Left renal pelvis (tissue), 4 donors: ENCODE measurements at places on chromosomes 16 and 17. TPM values are rescaled to one million over a fixed set of nuclear protein-coding genes. Genes with fewer than 3 reads are reported as not detected.

FOXC2 gene
- 38.7 TPM for polyA plus RNA-seq

TMC7 gene
- 2.4 TPM for polyA plus RNA-seq

ERCC4 gene
- polyA plus RNA-seq, result 16.2 TPM

SPATA2L gene
- 8.1 TPM for polyA plus RNA-seq

SERPINF2 gene
- 97.2 TPM for polyA plus RNA-seq

TVP23B gene
- 45.8 TPM for polyA plus RNA-seq

TOB1 gene
- polyA plus RNA-seq, result 49.9 TPM

OR3A3 gene
- polyA plus RNA-seq, result 0.15 TPM

PKMYT1 gene
- polyA plus RNA-seq, result 15.7 TPM
